A549 treated with CpdA at 1 μM for 4 hours (cell line): ENCODE measurements at places on chromosomes 12 and 14. TPM values are rescaled to one million over a fixed set of nuclear protein-coding genes. Genes with fewer than 3 reads are reported as not detected.

The AKAP3 gene
- 0.08 to 0.14 TPM (median 0.12 TPM) in 4 of 5 replicates, not detected in the other for total RNA-seq

The TMPO gene
- 87.3 to 122 TPM (median 91.7 TPM) in 5 replicates for total RNA-seq

The HSPB8 gene
- total RNA-seq, result 13.1 to 21.0 TPM (median 15.4 TPM) in 5 replicates

The MMAB gene
- 24.0 to 31.4 TPM (median 27.6 TPM) in 5 replicates for total RNA-seq

The DIO2 gene
- total RNA-seq, result 9.2 to 14.0 TPM (median 10.1 TPM) in 5 replicates

The VCPKMT gene
- 8.2 to 9.8 TPM (median 8.8 TPM) in 5 replicates for total RNA-seq

The TMEM132D gene
- total RNA-seq, result not detected in 5 replicates

The MGST1 gene
- total RNA-seq, result 733 to 785 TPM (median 773 TPM) in 5 replicates

The RABGGTA gene
- 15.9 to 17.8 TPM (median 17.5 TPM) in 5 replicates for total RNA-seq

The CACNA1C gene
- total RNA-seq, result 0.03 to 0.09 TPM (median 0.08 TPM) in 4 of 5 replicates, not detected in the other

The FOXG1 gene
- total RNA-seq, result 0.09 to 0.17 TPM (median 0.10 TPM) in 5 replicates

The DEPDC4 gene
- total RNA-seq, result 1.3 to 2.2 TPM (median 1.5 TPM) in 5 replicates

The POLE2 gene
- total RNA-seq, result 11.5 to 15.9 TPM (median 13.9 TPM) in 5 replicates

The GLT1D1 gene
- total RNA-seq, result not detected in 5 replicates

The CBLN3 gene
- 1.3 to 1.6 TPM (median 1.5 TPM) in 5 replicates for total RNA-seq

The RPGRIP1 gene
- total RNA-seq, result 0.21 to 0.51 TPM (median 0.34 TPM) in 5 replicates

The CCND2 gene
- total RNA-seq, result not detected in 5 replicates

The NKX2-1 gene
- total RNA-seq, result 0.03 to 0.06 TPM in 2 of 5 replicates, not detected in the others

The CAPZA3 gene
- not detected in 5 replicates for total RNA-seq

The SIX4 gene
- total RNA-seq, result 2.1 to 4.1 TPM (median 3.4 TPM) in 5 replicates

The PLEKHG3 gene
- 34.5 to 53.1 TPM (median 47.4 TPM) in 5 replicates for total RNA-seq

The PARP11 gene
- 1.2 to 2.6 TPM (median 1.7 TPM) in 5 replicates for total RNA-seq

The GATC gene
- total RNA-seq, result 23.9 to 27.3 TPM (median 25.2 TPM) in 5 replicates

The KRT75 gene
- total RNA-seq, result 0.19 to 0.29 TPM (median 0.23 TPM) in 5 replicates
